ENCODE measurements at places on chromosomes 12 and 14. TPM values are rescaled to one million over a fixed set of nuclear protein-coding genes. Genes with fewer than 3 reads are reported as not detected.

DNA sequence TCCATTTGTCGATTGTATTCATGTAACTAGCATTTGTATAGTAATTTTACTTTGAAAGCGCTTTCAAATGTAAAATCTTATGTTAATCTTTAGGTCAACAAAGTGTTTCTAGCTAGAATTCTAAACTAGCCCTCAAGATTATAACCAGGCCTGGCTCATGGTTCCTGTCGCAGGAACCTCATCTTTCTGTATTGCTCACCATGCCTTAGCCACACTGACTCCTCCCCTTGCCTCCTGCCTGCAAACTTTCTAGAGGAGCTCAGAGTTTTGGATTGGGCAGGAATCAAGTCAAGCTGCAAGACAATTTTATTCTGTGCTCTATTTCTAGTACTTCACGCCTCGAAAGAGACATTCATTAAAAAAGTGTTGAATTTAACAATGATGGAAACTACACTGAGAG is 99.8 kb downstream of the TGFB3 start:
- no peaks in the 10 kb centered on the region for H3K4me1 ChIP-seq
- H3K36me3 ChIP-seq: no peaks in the 10 kb centered on the region
- H3K27me3 ChIP-seq: no peaks in the 10 kb centered on the region
- H3K27ac ChIP-seq: no peak overlapping the region
- no peak for DNase-seq

DNA sequence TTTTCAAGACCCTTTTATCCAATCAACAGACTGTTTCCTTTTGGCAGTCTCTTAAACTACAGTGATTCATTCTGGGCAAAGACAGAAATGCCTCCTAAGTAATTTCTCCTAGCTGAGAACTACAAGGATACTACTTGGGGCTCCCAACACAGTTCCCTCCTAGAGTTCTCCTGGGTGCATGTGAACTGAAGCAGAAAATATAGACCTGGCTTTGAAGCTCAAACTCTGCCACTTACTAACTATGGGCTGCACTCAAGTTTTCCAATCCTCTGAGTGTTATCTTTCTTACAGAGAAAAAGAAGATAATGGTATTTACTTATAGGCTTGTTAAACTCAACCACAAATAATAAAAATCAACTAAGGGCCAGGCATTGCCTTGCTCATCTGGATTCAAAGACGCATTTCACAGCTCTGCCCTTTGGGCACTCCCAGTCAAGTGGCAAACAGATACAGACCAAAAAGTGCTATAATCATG is 97.6 kb downstream of the EFCAB11 start:
- no peaks in the 10 kb centered on the region for H3K36me3 ChIP-seq
- no peaks in the 10 kb centered on the region for H3K27me3 ChIP-seq
- DNase-seq: no peak
- no peak overlapping the region for H3K27ac ChIP-seq
- H3K4me3 ChIP-seq: no peak overlapping the region
- no peaks in the 10 kb centered on the region for H3K4me1 ChIP-seq

- H3K27me3 ChIP-seq: no peaks in the 10 kb centered on the region
- peak overlapping the region; percentile 73 for H3K4me3 ChIP-seq
- no peak for DNase-seq
Observed at GRCh38 chr14:73567951-73568885, 795 bp upstream of the ACOT2 start.

Gene KRT80
- not detected for polyA plus RNA-seq

Gene COCH
- polyA plus RNA-seq: 0.55 TPM
